Breast epithelium (tissue), 4 donors: ENCODE measurements at places on chromosomes 2 and 18.

GRCh38 chr2:56017784-56018183, 94.2 kb upstream of the EFEMP1 start:
- no peak for DNase-seq

- DNase-seq = no peak
Observed at GRCh38 chr2:229330952-229331351, 59.9 kb upstream of the PID1 start.

GRCh38 chr2:177405029-177405692, 12.6 kb downstream of the AGPS start:
- no peak for DNase-seq

GRCh38 chr2:231486851-231487596, 22.7 kb upstream of the NCL start:
- no peak for DNase-seq

DNA sequence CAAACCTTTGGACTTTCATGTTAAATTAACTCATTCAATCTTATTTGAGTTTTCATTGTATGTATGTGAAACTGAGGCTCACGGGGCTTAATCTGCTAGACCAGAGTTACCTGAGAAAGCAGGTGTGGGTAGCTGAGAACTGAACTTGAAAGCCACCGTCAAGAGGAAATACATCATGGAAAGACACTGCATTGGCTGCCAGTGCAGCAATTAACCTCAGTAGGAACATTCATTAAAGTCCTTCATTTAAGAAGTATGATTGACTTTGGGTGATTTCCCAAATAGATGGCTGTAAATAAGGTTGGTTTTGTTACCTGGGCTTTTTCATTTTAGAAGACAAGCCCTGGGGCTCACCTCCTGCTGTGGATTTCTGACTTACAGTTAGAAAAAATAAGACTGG, 36.5 kb upstream of the MGAT5 start:
- DNase-seq = no peak

DNA sequence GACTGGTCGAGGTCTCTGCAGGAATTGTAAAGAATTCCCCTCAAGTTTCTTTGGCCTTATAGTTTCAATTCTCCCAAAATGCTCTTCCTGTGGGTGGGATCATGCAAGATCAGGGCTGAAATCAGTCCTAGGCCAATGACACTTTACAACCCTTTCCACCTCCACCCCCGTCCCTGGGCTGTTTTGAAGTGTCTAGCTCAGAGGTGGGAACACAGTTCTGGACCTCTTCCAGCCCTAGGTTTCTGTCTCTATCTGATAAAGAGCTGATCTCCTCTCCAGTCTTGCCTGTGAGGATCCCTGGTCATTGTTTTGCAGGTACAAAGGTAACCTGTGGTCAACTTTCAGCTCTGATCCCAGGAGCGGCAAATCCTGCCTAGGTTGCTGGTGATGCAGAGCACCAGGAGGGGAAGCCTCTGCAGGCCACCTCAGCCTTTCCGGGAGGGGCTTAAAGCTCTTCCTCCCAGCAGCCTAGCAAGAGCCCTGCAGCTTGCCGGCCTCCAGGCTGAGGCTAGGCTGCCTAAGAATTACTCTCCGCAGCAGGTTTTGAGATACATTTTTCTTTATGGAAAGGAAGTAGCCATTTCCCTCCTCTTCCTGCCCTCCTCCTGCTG, 69.8 kb upstream of the WIPF1 start:
- no peak for DNase-seq

GRCh38 chr2:179250095-179250494, 14.5 kb downstream of the SESTD1 start:
- no peak for DNase-seq

DNA sequence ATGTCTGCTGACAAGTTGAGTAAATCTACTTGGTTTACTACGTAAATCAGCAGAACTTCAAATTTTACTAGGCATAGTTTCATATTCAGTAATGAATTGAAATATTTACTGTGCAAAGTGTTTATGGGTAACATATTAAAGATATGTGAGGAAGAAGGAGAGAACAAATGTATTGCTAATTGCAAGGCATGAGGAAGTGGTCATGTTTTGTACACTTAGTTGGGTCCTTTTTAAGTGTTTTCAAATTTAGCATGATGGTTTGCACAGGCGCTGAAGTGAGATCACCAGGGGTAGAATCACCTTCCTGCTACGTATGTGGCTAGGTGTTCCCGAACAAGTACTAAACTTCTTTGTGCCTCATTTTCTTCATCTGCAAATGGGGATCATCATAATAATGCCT, 1534.4 kb downstream of the LRP1B start:
- no peak for DNase-seq

- no peak for DNase-seq
Observed at GRCh38 chr2:173451118-173451517, 96.4 kb downstream of the CDCA7 start.

DNA sequence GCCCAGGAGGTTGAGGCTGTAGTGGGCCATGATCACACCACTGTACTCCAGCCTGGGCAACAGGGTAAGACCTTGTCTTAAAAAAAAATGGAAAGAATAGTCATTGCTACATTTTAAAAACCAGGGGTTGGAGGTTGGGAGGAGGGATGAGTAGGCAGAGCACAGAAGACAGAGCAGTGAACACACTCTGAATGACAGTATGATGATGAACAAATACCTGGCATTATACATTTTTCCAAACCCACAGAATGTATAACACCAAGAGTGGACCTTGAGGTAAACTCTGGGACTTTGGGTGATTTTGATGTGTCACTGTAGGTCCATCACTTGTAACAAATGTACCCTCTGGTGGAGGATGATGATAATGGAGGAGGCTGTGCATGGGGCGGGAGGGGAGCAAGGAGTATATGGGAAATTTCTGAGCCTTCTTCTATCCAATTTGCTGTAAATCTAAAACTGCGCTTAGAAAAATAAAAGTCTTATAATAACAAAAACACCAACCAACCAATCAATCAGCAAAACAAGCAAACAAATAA, 111.4 kb upstream of the PGAP1 start:
- DNase-seq = no peak

DNA sequence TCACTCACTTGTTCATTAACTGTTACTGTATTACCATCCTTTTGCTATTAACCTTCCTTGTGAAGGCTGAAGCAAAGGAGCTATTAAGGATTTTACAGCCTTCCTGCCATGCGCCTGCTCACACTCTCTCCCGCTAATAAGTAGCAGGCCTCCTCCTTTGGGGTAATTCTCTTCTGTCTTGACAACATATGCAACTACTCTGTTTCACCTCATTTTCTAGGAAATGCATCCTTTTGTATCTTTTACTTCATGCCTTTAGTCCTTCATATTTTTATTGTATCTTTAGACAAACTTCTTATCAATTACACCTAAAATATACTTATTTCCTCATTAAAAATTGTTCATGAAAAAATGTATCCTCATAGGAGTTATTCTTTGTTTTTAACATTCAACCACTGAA, 434.9 kb upstream of the LYPD1 start:
- DNase-seq = no peak

DNA sequence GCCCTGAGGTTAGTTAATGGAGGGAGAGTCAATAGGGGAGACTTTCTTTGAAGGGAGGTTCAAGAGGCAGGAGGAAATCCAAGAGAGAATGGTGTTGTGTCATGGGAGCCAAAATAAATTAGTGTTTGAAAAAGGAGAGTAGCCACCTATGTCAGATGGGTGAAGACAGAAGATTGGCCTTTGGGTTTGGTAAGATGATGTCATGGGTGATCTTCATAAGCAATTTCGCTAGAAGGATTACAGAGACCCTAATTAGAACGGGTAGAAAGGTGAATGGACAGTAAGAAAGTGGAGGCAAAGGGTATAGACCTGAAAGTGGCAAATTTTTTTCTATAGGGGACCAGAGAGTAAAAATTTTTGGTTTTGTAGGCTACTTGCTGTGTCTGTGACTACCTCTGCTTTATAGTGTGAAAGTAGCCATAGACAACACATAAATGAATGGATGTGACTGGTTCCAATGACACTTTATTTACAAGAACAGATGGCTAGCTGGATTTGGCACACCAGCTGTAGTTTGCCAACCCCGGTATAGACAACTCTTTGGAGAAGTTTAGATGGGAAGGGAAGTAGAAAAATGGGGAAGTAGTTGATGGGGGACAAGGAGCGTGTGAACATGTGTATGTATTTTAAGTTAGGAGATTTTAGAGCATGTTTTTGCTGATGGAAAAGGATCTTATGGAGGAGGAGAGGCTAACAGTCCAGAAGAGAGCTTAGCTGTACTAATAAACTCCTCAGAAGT, 9.3 kb downstream of the STAMBP start:
- DNase-seq = no peak

DNA sequence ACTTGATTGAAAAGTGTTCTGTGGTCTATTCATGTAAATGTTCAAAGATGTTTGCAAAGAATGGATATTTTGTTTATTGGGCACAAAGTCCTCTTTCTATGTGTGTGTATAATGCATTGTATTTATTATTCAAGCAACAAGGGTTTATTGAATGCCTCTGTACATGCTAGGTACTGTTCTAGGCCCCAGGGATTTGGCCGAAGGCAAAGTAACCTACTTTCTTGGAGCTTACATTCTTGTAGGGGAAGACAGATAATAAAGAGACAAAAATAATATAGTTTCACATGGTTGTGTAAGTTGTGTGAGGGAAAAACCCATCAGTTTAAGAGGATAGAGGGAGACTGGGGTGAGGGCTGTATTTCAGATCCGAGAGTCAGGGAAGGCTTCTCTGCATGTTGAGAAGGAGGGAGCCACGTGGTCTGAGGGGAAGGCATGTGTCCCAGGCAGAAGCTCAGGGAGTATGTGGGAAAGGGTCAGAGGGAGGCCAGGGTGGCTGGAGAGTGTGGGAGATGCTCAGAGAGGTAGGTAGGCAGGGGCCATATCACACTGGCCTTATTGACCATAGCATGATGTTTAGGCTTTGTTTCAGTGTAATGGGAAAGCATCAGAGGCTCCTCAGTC, 40.4 kb upstream of the GPR155 start:
- DNase-seq = no peak

- DNase-seq = no peak
Observed at GRCh38 chr2:235903782-235904584, 264.2 kb downstream of the GBX2 start.

- DNase-seq = no peak
Observed at GRCh38 chr2:30958918-30959265, 151.6 kb upstream of the CAPN13 start.

DNA sequence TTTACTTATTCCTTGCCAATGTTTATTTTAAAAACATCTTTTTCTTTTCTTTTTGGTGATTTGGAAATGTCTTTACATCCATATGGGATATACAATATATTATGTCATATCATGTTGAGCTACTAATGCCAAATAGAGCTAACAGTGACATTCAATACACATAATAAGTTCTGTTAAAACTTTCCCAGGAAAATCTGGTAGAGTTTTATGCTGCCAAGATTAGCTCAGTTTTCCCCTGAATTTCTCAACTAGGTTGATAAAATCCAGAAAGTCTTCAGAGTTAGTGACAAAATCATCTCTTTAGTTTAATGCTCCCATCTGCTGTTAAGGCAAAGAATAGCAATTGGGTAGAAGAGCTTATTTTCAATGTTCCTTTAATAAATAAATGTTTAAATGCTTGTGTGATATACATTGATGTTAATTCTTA, 9.9 kb downstream of the COL3A1 start:
- DNase-seq = no peak

- no peak for DNase-seq
Observed at GRCh38 chr2:55511508-55512124, 7.9 kb upstream of the CFAP36 start.

- no peak for DNase-seq
Observed at GRCh38 chr2:10212827-10213226, 89.9 kb upstream of the HPCAL1 start.

- DNase-seq = no peak
Observed at GRCh38 chr2:121664713-121665112, 15.5 kb upstream of the CLASP1 start.
